Right hindlimb (tissue), 1 donor: ENCODE measurements at places on chromosomes 12 and 14.

GRCh38 chr12:113601656-113602263 is 130.1 kb upstream of the LHX5 start:
- DNase-seq = peak; percentile 20

DNA sequence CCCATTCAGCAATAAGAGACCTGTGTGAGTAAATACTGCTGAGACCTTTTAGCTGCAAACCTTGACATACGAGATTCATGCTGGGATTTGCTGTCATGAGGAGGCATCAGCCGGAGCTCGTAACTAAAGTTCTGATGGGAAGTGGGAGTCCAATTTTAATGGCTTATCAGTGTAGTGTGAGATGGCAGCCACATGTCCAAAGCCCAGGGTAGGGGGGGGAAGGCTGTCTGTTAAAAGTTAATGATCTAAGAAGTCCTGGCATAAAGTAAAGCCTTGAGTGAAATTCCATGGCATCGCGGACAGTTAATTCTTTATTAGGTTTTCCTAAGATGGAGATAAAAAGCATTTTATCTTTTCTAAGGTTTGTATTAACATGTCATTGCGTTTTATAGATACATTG is 240.0 kb downstream of the AACS start:
- no peak for DNase-seq

DNA sequence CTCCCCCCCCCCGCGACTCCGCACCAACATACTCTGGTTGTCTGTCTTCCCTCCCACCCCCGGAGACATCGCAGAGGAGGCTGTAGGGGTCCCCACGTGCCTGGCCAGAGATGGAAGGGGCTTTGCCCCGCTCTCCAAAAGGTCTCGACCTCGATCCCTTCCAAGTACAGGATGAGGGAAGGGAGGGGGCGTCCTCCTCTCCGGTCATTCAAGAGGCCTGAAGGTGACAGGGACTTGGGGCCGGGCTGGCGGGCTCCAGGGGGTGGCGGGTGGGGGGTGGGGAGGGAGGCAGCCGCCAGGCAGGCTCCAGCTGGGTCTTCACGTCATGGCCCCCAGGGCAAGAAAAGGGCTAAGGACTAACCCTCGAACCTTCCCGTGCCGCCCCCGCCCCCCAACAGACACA is 15.1 kb downstream of the TBX3 start:
- DNase-seq = no peak

- DNase-seq = peak; percentile 52
Measured at GRCh38 chr12:15788233-15789219, 662 bp downstream of the EPS8 start.

- no peak for DNase-seq
Measured at GRCh38 chr14:30657606-30658163, 35.6 kb downstream of the SCFD1 start.

GRCh38 chr12:48018618-48018995 is 14.3 kb upstream of the COL2A1 start:
- DNase-seq = no peak

GRCh38 chr12:100826323-100826722 is 31.7 kb downstream of the ANO4 start:
- DNase-seq = peak; percentile 27

GRCh38 chr14:84804468-84804867 is 725.5 kb upstream of the FLRT2 start:
- DNase-seq = no peak

GRCh38 chr12:50545786-50546185 is 41.0 kb downstream of the DIP2B start:
- DNase-seq = no peak

DNA sequence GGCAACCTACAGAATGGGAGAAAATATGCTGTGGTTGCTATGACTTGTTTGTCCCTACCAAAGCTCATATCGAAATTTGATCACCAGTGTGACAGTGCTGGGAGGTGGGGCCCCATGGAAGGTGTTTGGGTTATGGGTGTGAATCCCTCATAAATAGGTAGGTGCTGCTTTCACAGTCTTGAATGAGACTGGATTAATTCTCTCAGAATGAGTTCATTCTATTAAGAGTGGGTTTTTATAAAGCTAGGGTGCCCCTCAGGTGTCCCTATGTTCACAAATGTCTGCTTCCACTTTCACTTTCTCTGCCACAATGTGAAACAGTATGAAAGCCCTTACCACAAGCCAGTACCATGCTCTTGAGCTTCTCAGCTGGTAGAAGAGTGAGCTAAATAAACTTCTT is 133.5 kb downstream of the CPNE8 start:
- DNase-seq = no peak

DNA sequence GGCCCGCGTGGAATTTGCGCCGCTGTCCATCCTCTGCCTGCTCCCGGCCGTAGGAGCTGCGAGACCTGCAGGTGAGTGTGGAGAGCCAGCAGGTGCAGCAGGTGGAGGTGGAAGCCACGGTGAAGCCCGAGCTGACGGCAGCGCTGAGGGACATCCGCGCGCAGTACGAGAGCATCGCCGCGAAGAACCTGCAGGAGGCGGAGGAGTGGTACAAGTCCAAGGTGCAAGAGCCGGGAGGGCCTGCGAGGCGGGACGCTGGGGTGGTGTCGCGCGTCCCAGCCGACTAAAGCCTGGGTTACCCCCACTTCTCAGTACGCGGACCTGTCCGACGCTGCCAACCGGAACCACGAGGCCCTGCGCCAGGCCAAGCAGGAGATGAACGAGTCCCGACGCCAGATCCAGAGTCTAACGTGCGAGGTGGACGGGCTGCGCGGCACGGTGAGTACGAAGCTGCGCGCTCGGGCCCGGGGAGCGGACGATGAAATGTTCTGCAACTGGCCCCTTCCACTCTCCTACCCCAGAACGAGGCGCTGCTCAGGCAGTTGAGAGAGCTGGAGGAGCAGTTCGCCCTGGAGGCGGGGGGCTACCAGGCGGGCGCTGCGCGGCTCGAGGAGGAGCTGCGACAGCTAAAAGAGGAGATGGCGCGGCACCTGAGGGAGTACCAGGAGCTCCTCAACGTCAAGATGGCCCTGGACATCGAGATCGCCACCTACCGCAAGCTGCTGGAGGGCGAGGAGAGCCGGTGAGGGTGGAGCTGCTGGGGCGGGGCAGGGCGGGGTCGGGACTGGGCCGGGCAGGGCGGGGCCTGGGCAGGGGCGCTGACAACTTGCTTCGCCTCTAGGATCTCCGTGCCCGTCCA is 2.1 kb downstream of the PRPH start:
- DNase-seq = no peak

DNA sequence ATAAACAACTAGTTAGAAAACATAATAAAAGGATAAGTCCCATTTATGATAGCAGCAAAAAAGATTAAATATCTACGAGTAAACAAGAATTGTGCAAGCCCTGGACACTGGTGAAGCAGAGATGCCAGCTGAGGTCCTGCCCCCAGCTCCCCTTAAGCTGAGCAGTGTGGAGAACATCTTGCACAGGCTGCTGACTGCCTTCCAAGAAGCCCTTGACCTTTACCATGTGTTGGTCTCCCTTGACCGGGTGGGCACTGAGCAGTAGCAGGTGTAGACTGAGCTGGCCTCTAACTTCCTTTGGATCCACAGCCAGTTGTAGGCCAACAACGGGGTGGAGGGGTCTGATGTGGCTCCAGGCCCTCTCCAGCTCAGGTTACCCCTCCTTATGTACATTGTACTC is 47.7 kb upstream of the PAPLN start:
- DNase-seq = no peak

- no peak for DNase-seq
Measured at GRCh38 chr14:91229005-91229382, 15.5 kb downstream of the GPR68 start.

DNA sequence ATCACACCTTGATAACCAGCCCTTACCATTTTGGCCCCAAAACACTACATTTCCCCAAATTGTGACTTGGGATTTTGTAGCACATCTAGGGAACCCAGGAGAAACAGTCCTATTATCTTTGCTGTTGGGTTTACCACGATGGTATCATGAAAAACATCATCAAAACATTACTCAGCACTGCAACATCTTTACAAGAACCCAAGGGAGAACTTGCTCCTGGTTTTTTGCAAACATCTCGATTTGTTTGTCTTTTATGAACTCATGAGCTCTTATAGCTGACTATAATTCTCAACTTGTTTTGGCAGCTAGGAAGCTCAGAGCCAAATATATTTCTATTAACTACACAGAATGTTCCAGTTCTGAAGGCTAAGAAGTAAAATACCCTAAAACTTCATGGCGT is 65.7 kb downstream of the TBX5 start:
- no peak for DNase-seq

- DNase-seq = no peak
Measured at GRCh38 chr12:71646512-71646911, 17.1 kb downstream of the ZFC3H1 start.

GRCh38 chr14:37903343-37904191 is 304.1 kb upstream of the SSTR1 start:
- DNase-seq = no peak

DNA sequence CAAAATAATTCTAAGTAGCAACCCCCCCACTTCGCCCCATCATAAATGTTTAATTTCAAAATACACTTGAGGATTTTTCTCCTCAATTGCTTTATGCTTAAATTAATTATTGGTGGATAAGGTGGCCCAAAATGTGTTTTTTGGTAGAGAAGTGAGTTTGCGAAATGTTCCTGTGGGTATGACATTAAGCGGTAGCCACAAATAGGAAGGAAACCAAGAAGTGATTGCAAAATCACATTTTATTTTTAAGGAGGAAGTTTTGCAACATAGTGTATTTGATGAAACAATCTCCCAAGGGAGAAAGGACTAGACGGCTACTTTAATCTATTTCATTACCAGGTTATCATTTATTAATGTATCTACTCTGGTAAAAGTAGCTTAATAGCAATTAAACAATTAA is 25.5 kb downstream of the SLC25A3 start:
- DNase-seq = no peak

DNA sequence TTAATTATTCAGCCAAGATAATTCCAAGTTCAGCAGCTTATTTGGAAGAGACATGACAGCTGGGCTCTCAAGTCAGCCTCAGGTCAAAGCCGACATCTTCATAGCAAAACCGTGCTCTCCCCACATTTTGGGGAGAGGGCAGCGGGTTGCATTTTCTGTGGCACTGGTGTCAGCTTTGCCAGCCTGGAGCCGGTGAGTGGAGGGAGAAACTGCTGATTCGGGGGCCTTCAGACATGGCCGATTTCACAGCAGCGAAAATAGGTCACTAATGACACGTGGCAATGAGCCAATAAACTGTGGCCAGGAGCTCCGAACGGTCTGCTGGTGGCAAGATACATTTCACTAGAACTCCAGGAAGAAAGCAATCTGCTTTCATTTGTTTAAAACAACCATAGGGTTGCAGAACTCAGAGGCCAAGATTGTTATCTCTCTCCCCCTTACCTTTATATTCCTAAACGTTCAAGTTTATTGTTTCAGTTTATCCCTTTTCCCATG is 173.2 kb downstream of the CAND1 start:
- peak; percentile 34 for DNase-seq

- no peak for DNase-seq
Measured at GRCh38 chr12:2775431-2775830, 19.3 kb upstream of the FKBP4 start.

DNA sequence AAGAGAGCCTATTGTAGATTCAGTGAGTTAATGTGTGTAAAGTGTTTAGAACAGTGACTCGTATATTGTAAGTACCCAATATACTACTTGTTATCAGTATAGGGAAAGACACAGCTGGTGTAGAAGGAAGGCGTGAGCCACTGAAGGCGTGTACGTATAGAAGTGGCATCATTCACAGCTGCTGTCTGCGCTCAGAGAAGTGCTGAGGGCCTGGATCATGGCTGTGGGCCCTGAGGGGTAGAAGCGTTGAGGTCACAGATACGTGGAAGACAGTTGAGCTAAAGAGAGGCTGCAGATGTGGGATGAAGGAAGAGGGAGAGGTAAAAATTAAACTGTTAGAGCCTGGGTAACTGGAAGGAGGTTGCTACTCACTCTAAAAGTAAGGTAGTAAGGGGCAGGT is 5.9 kb downstream of the C12orf75 start:
- DNase-seq = no peak

DNA sequence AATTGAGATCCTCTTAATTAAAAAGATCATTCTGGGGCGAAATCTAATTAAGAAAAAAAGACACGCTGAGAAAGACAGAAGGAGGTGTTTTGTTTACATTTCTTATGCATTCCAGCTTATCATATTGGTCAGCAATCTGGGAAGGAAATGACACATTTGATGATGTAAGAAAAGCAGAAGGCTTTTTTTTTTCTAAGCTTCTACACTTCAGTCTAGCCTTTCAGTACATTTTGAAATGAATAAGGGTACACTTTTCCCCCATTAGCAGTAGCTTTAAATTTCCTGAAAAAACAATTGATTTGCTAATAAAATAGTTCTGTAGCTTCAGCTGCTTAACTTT is 5.9 kb upstream of the GSC start:
- no peak for DNase-seq

DNA sequence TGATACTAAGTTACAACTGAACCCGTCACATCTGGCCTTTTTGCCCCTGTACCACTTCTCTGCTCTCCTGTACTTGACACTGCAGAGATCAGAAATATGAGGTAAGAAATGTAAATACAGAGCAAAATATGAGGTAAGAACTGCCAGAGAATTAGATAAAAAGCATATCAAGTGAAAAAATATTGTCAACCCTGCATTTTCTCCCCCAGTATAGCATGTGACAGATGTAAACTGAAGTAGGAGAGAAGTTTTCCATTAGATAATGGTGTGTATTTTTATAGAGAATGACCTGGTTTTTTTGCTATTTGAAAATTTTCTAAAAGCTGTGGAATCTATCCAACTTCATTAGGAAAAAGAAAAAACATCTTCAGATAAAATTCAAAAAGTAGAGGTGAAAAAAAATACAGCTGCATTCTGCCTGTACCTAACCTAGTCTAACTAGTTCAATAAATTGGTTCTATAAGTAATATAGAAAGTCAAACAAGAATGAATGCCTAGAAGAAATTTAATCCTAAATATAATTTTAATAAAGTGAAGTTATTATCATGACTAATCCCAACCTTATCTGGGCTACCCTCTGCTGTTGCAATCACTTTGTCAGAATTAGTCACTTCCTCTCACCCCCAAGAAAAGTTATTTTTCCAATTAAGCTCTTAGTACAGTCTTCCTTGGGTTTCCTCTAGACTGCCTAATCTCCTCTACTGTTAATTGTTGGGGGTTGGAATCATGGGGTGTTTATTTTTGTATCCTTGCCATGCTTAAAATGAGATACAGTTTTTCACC is 210.0 kb downstream of the RASSF9 start:
- DNase-seq = no peak

DNA sequence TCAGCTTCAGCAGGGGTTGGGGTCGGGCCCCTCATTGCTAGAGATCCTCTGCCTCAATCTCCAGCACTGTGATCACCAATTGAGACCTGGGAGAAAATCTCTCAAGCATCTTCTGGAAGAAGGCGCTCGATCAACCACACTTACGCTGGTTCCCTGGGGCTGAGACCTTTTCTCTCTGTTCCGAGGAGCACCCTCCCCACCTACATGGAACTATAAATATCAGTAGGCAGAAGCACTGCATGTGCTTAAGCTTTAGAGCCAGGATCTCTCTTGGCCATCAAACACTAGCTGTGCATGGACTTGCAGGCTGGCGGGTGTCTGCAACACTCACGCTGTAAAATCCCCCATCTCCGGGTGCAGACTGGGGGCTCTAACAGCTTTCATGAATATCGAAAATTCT is 38.2 kb upstream of the KCNA1 start:
- no peak for DNase-seq

- peak; percentile 46 for DNase-seq
Measured at GRCh38 chr12:31518680-31519227, 72.2 kb downstream of the DENND5B start.
